Stimulated activated memory B cell treated with anti-CD40 and anti-IgM and Interleukin-4, amounts not matched to agents 10 μg/mL and 1 μg/mL and 100 μg/mL, for 72 hours (primary cell): ENCODE measurements at places on chromosomes 16 and 17.

DNA sequence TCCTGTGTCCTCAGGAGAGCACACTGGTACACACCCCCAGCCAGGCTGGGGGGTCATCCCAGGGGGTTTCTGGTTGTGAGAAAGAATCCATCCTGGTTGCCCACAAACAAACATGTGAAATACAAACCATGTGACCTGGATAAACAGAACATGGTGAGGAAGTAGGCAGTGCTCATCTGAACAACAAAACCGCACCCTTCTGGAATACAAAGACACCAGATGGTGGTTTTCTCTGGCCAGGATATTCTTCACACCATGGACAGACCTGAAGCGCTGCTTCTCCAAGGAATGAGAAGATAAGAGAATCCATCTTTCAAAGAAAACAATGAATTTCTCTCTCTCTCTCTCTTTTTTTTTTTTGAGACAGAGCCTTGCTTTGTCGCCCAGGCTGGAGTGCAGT is 302.3 kb downstream of the SLC39A11 start:
- no peak for ATAC-seq

GRCh38 chr17:32831627-32832243 is 45.2 kb downstream of the MYO1D start:
- ATAC-seq = no peak

DNA sequence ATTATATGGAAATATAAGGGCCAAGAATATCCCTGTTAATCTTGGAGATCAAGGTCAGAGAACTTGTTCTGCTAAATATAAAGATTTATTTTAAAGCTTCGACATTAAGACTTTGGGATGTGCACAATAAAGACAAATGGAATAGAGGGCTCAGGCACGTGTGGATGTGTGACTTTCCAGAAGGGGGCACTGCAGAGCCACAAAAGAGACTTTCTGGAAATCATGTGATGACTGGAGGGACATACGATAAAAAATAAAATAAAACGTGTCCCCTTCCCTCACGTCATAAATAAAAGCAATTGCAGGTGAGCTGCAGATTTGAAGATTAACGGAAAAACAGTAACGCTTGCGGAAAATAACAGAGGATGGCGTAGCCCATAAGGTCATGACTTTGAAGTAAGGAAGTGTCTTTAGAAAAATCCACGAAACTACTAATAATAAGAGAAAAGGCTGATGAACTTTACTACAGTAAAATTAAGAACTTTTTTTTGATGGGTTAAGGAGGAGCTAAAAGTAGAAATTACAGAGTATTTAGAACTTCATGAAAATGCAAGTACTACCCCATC is 9.4 kb upstream of the ENGASE start:
- no peak for ATAC-seq

- ATAC-seq = no peak
Measured at GRCh38 chr17:73118139-73118538, 25.7 kb upstream of the SLC39A11 start.

GRCh38 chr17:67378454-67379250 is 1.6 kb downstream of the PITPNC1 start:
- peak; percentile 56 for ATAC-seq

- no peak for ATAC-seq
Measured at GRCh38 chr16:50071075-50071671, 5.4 kb downstream of the HEATR3 start.

GRCh38 chr17:71292006-71292405 is 828.8 kb upstream of the SOX9 start:
- no peak for ATAC-seq

DNA sequence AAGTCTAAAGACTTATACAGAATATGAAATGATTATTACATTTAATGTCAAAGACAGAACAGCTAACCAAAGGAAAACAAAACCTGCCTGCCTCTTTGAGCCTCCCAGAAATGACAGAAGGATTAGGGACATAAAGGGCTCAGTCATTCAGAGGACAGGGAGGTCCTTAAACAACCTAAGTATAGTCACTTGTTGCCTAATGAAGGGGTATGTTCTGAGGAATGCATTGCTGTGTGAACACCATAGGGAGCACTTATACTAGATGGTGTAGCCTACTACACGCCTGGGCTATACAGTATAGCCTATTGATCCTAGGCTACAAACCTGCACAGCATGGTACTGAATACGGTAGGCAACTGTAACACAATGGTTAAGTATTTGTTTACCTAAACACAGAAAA is 106.4 kb downstream of the PARN start:
- ATAC-seq = no peak

- no peak for ATAC-seq
Measured at GRCh38 chr16:56844056-56844455, 21.0 kb upstream of the SLC12A3 start.

GRCh38 chr16:1537138-1537577 is 3.7 kb downstream of the TMEM204 start:
- no peak for ATAC-seq

GRCh38 chr16:19785081-19785480 is 67.0 kb downstream of the IQCK start:
- no peak for ATAC-seq

GRCh38 chr17:32936894-32937500 is 9.0 kb downstream of the TMEM98 start:
- peak; percentile 68 for ATAC-seq

DNA sequence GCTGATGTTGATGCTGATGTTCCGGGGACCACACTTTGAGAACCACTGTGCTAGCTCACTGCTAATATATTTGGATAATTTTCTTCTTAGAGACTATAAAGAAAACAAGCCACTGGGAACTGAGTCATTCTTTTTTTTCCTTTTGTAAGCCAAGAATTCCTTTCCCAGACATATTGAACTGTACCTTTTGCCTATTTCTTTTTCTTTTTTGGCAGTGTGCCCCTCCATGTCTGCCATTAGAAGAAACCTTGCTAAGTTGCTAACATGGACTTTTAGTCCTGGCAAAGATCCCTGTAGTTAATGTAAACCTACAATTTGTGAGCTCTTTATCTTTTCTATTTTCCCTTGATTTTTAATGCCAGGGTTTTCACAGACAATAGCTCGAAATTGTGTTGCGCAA is 17.3 kb upstream of the ERCC4 start:
- ATAC-seq = no peak

- ATAC-seq = no peak
Measured at GRCh38 chr17:32261417-32261736, 4.3 kb upstream of the RHBDL3 start.

- no peak for ATAC-seq
Measured at GRCh38 chr17:60627124-60627523, 27.1 kb downstream of the PPM1D start.

GRCh38 chr17:83096401-83097224 is 17.2 kb downstream of the METRNL start:
- ATAC-seq = no peak

DNA sequence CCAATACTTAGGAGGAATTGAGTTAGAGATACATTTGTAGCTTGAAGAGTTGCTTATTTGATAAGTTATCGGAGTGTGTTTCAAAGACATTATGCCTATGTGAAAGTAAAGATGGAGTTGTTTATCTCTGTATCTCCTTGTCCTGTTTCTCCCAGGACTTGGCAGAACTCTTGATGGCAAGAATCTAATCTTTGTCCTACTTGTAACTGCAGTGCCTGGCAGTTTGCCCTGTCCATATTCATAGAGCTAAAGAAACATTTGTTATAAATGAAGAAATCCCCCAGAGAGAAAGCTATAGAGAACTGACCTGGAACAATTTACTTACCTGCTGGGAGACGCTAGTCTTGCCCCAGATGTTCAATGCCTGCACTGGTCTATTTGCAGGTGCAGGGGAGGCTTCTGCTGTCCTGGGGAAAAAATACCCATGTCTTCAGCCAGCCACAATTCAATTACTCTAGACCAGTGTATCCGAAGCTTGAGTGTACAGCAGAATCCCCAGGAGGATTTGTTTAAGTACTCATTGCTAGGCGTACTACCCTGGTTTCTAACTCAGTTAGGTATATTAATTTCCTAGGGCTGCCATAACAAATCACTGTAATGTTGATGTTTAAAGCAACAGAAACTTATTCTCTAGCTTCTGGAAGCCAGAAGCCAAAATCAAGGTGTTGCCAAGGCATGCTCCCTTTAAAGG is 410.0 kb upstream of the HSBP1 start:
- ATAC-seq = no peak

GRCh38 chr16:72043058-72043457 is 11.2 kb upstream of the HP start:
- ATAC-seq = no peak

DNA sequence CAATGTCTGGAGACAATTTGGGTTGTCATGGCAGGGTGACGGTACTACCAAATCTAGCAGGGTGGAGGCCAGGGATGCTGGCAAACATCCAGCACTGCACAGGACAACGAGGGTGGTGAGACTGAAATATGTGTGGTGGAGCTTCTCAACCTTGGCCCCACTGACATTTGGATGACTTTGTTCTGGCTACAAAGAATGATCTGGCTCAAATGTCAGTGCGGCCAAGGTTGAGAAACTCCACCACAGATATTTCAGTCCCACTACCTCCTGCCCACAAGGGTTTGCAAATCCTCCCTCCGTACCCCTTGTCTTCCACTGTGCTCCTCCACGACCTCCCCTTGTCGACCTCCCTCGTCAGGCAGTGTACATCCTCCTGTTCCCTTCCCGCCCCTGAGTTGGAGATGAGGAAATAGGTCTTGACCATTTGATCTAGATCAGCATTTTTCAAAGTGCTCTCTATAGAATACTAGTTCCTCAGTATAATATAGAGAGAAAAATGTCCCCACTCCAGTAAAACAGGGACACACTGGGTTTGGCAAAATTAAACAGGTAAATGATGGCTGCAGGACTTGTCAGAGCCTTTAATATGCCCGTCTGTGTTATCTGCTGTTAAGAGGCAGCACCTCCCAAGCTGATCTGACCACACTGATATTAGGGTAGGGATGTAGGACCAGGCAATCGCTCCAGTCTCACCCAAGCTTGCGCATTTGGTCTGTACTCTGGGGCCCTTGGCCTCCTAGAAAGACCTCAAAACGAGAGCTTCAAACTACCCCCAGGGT is 6.8 kb downstream of the OSGIN1 start:
- no peak for ATAC-seq

DNA sequence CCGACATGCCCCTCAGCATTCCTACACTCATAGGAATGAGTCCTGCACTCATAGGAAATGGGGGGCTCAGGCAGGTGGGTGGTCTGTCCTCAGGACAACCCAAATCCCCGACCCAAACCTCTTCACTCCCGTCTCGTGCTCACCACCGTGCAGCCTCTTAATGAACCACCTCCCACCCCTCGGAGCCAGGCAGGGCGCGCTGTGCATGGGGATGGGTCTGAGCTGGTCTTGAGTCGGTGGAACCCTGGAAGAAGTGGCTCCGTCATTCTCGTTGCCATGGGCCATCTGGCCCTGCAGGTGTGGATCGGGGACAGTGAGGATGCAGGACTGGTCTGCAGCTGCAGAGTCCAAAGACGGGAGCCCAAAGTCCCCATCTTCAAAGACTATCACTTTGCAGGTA is 6.4 kb upstream of the RAB40B start:
- no peak for ATAC-seq

DNA sequence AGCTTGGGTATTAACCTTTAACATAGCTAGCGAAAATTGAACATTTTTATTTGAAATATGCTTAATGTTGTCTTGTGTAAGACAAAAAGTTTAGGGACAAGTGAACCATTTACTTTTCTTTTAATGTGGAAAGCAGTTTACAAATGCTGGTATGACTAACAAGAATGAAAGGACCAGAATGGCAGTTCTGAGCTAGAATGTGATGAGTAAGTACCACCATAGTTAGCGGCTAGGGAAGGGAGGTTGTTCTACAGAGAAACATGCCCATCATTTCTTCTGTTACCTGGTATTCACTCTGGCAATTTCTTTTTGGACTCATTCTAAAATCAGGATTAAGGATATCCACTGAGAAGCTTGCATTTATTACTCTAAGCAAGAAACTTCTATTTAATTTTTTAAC is 121.1 kb downstream of the WWOX start:
- ATAC-seq = no peak

DNA sequence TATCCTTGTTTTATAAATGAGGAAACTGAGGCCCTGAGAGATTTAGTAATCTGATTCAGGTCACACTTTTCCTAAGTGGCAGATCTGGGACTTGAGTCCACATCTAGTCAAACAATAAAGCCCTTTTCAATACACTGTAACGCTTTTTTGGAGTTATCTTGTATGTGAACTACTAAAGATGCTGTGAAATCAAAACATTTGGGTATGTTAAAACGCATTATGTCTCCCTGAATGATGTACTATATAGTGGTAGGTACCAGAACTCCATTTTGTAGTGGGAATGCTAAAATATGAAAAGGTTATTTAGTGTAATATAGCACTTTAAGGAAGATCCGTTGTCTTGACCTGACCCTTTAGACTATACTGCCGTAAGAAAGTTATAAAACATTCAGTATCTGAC is 57.2 kb downstream of the NACA2 start:
- no peak for ATAC-seq
